Dermis microvascular lymphatic vessel endothelial cell (primary cell): ENCODE measurements at places on chromosomes 12 and 14. TPM values are rescaled to one million over a fixed set of nuclear protein-coding genes. Genes with fewer than 3 reads are reported as not detected.
A peak's percentile ranks its signal among the peaks of the same experiment; 100 is the strongest.

- DNase-seq = no peak
These were observed 165.0 kb upstream of the SRRM4 start for GRCh38 chr12:118816296-118816695.

- no peak for DNase-seq
These were observed 7.2 kb downstream of the CBLN3 start for GRCh38 chr14:24422261-24422660.

DNA sequence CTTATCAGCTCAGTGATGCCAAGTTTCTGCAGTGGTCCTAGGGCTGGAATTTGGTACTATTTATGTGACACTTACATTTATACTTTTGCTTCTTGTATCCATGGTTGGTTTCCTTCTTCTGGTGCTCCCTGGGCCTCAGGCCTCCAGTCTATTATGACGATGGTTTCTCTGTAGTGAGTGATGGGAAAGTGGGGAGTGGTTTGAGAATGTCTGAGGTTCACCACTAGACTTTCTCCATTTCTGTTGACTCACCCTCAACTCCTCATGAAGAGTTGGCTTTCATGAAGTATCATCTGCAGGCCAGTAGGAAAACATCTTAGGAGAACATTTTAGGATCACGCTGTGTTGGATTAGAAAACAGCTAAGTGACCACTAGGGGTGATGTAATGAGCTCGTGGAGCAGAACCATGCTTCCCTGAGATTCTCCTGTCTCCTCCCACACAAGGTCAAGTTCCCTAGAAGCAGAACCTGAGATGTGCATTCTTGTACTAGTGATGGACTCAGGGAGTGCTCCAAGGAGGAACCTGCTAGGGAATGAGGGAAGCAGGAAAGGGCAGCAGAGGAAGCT is 32.1 kb downstream of the RPH3A start:
- DNase-seq = no peak

GRCh38 chr14:23030936-23031335 is 3.8 kb downstream of the PSMB5 start:
- DNase-seq = no peak

DNA sequence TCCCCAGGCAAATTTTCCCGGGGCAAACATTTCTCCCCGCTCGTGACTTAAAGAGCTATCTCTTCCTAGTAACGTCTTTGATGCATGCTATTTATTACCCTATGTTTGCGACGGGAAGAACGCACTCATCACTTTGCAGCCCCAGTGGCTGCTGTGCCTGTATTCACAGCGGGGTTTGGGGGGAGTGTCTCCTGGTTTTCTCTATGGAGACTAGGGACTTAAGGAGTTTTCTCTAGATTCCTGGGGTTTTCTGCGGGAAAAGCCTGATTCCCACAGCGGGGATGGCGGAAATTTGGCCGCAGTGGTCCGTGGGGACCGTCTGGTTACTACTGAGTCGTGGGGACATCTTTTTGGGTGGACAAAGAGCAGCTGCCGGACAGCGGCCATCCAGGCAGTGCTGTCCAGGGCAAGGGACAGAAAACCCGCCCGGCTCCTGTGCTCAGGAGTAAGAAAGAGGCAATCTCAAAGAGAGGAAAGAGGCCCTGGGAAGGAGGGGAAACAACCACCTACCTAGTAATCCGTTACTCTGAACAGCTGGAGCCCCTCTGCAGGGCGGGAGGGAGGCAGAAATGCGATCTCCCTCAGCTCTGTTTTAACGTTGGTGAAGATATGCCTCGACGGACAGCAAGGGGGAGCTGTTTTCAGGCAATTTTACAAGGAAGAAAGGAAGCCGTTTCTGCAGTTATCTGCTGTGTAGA is 771 bp upstream of the AVPR1A start:
- peak; percentile 22 for DNase-seq

Gene ZDHHC22
- not detected in 2 replicates for total RNA-seq

Gene WASHC3
- total RNA-seq = 39.7 and 47.8 TPM in 2 replicates

Gene GYS2
- not detected in 2 replicates for total RNA-seq

Gene ANO4
- 1.5 and 1.7 TPM in 2 replicates for total RNA-seq
